ENCODE measurements at places on chromosomes 1 and 21.

DNA sequence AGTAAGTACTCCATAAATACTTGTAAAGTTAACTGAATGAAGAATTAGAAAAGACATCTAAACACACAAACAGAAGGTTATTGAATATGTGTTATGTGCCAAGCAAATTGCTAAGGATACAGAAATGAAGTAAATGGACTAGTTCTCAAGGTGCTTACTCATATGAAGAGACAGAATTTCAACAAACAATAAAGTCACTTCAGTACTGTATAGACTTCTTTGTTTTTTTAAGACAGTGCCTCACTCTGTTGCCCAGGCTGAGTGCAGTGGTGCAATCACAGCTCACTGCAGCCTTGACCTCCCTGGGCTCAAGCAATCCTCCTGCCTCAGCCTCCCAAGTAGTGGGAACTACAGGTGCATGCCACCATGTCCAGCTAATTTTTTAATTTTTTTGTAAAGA lies 57.3 kb downstream of the SERBP1 start:
- DNase-seq, result no peak

- no peak for DNase-seq
Observed at GRCh38 chr1:46405197-46405555, 11.1 kb downstream of the FAAH start.

- no peak for DNase-seq
Observed at GRCh38 chr1:178537382-178538090, 24.6 kb downstream of the TEX35 start.

DNA sequence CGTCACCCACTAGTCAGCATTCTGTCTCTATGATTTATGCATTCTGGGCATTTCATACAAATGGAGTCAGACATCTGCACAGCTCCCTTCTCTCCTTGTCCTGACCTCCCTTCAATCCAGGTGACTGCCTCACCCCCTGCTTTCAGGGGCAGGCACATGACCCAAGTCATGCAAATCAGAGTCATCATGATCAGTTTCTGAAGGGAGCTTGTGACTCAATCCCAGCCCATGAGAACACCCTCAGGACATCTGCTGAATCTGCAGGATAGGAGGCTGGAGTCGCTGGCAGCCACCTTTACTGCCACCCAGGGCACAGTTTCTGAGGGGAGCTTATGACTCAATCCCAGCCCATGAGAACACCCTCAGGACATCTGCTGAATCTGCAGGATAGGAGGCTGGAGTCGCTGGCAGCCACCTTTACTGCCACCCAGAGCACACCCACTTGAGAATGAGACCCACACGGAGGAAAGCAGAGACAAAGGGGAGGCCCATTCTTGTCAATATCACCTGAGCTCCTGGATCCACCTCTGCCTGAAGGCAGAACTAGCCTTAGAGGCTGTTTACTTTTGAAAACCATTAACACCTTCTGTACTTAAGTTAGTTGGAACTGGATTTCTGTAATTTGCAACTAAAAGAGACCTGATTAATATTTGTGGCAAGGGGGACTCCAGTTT lies 62.3 kb upstream of the SLC25A33 start:
- no peak for DNase-seq

GRCh38 chr1:229223498-229223897 lies 47.4 kb upstream of the RAB4A start:
- DNase-seq, result no peak

DNA sequence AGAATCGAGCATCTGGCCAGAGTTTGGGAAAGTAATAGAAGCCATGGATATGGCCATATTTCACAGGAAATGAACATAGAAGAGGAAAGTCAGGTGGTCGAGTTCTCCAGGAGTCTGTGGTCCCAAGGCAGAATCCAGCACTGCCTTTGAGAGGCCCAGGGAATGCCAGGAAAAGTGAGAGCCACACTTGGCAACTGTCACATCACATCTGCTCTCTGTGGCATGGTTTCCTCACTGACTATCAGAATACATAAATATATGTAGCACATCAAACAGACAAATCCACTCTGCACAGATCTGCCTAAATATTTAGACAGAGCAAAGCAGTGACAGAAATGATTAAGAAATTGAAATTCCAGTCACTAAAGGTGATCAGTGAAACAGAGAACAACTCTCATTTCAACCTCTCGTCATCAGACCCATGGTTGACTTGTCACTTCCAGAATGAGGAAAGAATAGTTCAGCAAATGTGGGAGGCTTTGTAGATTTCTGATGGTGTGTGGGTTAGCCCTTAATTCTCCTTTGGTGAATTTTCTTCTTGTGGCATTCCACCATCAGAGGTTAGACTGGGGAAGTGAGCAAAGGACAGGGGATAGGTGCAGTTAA lies 58.8 kb upstream of the MAN1A2 start:
- DNase-seq, result no peak

DNA sequence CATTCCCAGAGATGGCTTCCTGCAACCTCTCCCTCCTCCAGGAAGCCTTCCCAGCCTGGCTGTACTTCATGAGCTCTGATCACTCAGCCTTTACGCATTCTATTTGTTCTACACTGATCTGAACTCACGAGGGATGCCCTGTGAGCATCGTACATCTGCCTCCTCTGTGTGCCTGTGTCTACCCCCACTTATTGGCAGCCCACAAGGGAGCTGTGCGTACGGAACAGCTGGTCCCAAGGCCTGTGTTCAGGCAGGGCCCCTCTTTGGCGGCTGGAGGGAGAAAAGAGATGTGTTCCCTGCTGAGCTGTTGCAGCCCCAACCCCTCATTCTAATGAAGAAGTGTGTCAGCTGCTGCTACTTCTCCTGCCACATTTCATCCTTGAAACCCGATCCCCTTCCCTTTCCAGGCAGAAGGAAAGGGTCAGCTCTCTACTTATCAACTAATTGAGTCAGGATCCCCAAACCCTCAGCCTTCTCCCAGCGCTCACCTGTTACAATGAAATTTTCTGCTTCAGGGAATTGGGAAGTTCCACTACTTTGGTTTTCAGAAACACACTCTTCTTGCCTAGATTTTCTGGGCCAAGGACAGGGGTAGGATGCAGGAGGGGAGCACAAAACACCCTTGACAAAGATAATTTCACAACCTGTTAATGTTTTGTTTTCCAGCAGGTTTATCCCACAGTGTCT lies 3.2 kb downstream of the INKA2 start:
- DNase-seq, result no peak

- no peak for DNase-seq
Observed at GRCh38 chr1:29703596-29704370, 467.5 kb downstream of the PTPRU start.

DNA sequence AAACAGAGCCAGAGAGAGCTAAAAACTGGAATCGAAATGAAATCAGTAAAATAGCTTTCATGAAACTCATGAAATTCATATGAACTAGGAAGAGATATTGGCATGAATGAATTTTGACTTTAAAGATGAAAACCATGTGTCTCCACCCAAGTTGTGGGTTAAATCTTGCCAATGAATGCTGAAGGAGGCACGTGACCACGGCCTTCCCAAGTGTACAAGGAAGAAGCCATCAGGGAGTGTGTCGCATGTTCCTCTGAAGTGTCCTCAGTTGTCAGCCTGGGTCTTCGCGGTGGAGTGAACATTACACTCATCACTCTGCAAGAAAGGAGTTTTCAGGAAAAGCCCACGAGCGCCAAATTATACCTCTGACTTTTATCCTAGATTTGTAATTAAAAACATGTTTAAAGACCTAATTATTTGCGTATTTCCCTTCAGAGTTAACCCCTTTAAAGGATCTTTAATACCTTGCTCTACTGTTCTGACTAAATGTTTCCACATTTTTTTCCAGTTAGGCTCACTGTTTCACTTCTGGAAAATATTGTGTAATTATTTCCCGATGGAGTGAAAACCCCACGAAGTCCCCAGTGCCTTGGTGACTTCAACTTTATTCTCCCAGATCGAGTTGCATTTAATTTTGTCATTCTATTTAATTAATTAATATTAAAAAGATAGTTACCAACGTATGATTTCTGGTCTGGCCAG lies 118.3 kb downstream of the DHRS3 start:
- no peak for DNase-seq

DNA sequence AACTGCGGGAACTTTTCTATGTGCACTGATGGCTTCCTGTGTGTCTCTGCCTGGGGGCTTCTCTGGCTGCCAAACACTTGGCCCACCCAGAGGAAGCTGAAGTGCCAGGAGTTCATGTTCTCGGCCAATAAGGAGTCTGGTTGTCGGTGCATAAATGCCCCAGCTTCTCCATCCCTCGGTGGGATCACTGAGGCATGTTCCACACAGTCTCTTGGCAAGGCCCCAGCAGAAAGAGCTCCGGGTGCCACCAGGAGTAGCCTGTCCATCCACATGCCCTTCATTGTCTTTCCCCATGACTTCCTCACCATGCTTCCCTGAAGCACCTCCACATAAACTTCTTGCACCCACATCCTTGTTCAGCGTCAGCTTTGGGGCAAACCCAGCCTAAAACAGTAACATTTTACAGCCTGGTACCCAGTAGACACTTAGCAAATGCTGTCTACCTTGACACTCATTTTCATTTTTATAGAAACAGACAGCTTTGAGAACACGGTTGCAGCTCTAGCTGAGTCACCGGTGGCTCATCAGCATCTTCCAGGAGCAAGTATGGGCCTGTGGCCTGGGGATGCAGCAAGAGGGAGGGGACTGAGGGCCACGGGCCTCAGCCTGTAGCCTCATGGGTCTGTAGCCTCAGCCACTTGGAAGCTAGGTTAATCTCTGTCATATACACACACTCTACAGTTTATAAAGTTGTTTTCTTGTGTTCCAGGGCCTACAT lies 14.8 kb upstream of the CDCP2 start:
- DNase-seq, result no peak

- DNase-seq, result no peak
Observed at GRCh38 chr1:167082511-167083027, 7.6 kb downstream of the GPA33 start.

DNA sequence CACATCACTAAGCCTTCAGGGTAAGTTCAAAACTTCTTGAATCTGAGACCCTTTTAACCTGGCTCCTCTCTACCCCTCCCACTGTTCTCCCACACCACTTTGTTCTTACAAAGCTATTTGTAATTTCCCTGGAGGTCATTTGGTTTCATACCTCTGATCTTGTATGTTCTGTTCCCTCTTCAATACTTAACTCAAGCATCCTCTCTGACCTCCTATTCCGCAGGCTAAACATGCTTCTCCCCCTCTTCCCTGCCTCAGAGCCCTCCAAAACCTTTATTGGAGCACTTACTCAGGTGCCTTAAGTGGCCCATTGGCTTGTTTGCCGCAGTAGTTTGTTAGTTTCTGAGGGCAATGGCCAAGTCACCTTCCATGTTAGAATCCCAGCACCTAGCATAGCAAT lies 54.8 kb downstream of the SSX2IP start:
- no peak for DNase-seq

All from stimulated activated CD8-positive, alpha-beta memory T cell treated with anti-CD3 and anti-CD28 coated beads, Interleukin-15, amount 100 ng/mL, for 24 hours (primary cell).